ENCODE measurements at places on chromosomes 1 and 21.

- DNase-seq, result no peak
These were observed 7.3 kb upstream of the TTC4 start for GRCh38 chr1:54708385-54708784.

DNA sequence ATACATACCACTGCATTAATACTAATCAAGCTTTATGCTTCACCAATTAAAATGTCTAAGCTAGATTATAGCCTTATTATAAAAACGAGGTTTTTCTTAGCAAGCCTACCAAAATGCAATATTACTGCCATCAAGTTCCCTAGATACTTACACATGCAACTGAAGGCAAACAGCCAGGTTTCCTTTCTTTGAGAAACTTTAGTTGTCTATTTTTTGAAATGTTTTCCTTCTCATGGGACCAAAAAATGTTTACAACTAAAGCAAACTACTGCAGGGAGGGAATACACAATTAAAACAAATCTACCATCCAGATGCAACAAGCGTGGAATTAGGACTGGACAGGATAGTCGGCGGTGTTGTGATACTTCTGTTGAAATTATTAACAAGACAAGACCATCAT lies 1.3 kb downstream of the ZNF644 start:
- DNase-seq, result no peak

- no peak for DNase-seq
These were observed 559.6 kb upstream of the DAB1 start for GRCh38 chr1:57983441-57983840.

DNA sequence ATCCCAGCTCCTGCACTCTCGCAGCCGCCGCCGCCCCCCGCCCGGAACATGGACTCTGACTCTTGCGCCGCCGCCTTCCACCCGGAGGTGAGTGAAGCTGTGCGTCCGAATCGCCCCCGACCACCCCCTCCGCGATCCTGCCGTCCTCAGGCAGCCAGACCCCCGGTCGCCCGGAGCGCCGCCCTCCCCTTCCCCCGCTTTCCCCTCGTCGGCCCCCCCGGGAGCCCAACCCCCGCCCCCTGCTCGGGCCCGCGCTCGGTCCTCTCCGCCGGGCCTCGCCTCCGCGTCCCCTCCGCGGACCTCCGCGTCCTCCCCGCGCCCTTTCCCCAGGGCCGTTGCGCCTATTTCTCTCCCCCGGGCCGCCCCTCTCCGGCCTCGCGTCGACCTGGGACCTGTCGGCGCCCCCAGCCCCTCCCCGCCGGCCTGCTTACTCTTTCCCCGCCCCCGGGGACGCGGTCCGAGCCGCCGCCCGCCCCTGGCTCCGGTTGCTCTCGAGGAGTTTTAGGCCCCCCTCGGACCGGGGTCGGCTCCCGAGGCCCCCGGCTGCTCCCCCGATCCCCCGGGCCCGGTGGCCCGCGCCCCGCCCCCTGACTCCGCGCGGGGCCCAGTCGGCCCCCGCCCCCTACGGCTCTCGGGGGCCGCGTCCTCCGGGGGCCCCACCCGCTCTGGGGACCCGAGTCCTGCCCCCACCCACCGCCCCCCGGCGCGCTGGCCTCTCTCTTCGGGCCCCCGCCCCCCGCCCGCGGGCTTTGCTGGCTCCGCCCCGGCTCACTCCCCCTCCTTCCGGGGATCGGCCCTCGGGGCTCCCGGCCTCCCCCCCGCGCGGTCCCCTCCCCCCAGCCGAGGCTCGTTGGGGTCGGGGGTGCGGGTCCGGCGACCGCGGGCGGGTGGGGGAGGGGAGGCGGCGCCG lies 743 bp downstream of the PHF13 start:
- DNase-seq, result no peak

DNA sequence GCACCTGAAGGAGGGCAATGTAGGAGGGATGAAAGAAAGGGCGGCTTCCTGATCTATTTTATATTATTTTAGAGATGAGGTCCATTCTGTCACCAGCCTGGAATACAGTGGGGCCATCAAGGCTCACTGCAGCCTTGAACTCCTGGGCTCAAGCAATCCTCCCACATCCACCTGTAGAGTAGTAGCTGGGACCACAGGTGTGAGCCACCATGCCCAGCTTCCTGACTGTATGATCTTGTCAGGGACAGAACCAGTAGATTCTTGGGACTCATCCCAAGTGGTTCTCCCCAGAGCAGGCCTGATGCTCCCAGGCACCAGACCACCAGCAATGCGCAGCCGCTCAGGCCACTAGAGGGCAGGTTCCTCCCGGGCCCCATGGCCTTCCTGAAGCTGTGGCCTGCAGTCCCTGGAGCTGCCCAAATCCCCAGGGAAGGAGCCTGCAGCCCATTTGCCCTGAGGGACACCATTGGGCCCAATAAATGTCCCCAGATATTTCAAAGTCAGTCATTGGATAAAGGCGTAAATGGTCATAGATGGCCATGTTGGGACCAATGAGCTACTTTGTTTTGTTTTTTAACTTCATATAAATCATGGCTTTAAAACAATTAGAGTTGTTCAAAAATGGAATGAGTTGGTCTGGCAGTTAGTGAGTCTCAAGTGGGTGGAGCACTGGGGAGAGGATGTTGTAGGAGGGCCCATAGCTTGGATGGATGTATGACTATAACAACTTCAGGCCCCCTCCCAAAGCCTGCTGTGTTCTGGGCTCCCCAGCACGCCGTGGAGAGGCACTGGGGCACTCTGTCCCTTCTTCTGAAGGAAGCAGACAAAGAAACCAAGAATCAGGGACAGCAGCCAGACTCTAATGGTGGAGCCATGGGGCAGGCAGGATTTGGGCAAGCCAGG lies 44.7 kb upstream of the GOLT1A start:
- peak; percentile 4 for DNase-seq

DNA sequence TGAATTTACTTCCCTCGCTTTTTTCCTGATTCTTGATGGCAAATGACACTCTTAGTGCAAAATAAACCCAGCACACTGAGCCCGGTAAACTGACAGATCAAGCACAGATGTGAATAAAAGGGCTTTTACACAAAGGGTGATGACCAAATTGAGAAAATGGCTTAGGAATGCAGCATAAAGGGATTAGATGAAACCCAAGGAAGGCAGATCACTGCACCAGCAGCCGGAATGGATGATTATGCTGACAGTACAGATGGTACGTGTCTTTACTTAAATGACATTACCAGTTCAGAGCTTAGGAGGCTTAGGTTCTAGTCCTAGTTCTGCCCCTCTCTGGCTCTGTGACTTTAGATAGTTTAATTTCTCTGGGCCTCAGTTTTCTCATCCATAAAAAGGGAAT lies 12.0 kb downstream of the PKP1 start:
- DNase-seq, result no peak
